ENCODE measurements at places on chromosomes 3 and 15.

DNA sequence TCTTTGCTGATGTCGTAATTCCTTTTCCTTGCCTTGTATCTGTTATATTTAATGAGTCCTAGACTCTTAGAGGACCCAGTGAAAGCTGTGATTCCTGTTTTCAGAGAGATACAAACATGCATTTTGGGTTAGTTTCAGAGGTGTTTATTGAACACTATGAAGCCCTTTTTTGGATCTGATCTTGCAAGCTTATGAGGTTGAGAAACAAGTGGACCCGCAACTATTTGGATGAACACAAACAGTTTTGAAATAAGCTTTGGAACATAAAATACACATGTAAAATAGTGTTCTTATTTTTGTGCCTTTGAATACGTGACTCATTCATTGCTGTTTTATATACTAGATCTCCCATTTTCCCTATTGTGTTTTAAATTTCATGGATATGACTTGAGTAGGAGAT, 33.5 kb downstream of the SNRK start:
- DNase-seq, result no peak

GRCh38 chr15:36004891-36005490, 459.0 kb upstream of the DPH6 start:
- no peak for DNase-seq

DNA sequence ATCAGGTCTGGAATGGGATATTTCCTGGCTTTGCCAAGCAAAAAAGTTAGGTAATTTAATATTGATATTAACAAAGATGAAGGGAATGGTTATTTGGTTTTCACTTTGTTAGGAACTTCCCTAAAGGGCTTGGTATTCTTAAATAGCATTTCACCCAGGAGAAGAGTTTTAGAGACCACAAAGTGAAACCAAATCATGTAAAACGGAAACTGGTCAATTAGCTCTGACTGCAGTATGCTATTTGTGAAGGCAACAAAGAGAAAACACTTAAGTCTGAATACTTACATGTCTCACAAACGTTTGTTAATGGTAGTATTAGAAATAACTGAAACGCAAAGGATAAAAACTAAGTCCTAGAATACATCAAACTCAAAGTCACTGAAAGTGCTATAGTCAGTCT, 32.4 kb upstream of the SETMAR start:
- DNase-seq, result no peak

- no peak for DNase-seq
Measured at GRCh38 chr3:136994772-136995516, 37.2 kb downstream of the IL20RB start.

DNA sequence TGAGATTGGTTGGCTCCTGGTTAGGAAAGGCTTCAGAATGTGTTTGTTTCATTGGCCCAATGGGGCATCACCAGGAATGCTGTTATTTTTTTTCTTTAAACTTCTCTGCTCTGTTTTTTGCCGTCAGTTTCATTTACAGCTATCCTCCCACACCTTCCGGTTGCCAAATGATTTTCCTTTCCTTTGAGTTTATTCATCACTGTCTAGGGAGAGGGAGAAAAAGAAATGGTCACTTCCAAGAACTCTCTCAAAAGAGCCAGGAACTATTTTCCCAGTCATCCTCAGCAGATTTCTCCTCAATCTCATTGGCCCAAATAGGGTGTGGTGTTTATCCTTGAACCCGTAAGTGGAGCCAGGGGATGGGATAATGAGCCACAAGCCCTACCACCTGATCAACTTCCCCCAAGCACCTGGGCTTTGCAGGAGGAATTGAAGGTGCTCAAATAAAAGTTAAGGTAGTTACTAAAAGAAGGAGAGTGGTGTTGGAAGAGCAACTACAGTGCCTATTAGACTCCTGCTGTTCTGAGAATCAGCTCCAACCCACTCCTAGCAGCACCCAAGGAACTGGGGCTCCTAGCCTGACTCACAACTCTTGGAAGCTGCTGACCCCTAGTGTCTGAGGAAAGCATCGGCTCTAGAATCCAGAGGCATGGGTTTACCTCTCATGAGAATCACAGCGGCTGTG, 183.8 kb upstream of the IL12A start:
- peak; percentile 65 for DNase-seq

DNA sequence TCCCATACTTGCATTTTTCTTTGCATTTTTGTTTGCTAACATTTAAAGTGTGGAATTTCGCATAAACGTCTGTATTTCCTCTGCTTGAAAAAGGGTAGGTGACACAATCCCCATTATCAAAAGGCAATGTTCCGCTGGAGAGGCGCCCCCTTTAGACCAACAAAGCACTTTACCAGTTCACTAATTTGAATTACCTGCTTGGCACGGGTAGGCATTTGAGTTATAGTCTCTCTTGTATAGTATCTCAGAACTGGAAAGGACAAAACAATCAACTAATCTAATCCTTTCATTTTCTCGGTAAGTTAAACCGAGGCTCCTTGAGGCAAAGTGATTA, 775 bp upstream of the CCDC39 start:
- DNase-seq, result peak; percentile 24

GRCh38 chr3:151926956-151927355, 53.5 kb downstream of the SUCNR1 start:
- DNase-seq, result no peak

GRCh38 chr15:63530235-63530634, 25.8 kb downstream of the USP3 start:
- DNase-seq, result no peak

DNA sequence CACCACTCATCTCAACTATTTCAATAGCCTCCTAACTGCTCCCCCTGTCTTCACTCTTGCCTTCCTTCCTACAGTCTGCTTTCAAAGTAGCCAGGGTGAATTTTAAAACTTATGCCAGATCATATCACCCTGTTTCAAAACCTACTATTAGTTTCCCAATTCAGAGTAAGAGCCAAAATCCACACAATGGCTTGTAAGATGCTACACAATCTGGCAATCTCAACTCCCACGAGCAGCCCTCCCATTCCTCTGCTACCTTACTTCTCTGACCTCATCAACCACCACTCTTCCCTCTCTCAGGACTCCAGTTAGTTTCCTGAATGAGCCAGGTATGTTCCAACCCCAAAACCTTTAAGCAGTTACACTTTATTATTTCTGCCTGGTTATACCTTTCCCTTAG, 62.5 kb downstream of the VPS13C start:
- DNase-seq, result no peak

GRCh38 chr3:41163421-41163820, 35.9 kb upstream of the CTNNB1 start:
- DNase-seq, result peak; percentile 61

GRCh38 chr3:27340534-27340933, 28.6 kb downstream of the NEK10 start:
- DNase-seq, result no peak

Measured in right renal cortex interstitium (tissue), 3 donors.